ENCODE measurements at places on chromosomes 1 and 21.

DNA sequence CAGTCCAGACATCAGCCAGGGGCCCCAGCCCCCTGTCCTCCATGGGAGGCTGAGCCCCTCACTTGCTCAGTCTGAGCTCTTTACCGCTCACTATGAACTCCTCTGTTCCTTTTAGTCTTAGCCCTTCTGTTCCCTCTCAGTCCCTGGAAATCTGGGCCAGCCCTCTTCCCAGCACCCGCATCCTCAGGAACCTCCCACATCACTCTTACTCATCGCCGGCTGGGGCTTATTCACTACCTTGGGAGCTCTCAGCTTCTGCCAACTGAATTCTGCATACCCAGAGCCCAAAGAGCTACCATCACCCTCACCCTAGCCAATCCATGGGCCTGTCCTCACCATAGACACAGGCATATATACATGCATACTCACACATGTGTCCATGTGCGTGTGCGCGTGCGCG is 11.5 kb downstream of the KNCN start:
- peak; percentile 50 for DNase-seq

- no peak for DNase-seq
Measured at GRCh38 chr1:83617883-83618282, 381.0 kb downstream of the TTLL7 start.

DNA sequence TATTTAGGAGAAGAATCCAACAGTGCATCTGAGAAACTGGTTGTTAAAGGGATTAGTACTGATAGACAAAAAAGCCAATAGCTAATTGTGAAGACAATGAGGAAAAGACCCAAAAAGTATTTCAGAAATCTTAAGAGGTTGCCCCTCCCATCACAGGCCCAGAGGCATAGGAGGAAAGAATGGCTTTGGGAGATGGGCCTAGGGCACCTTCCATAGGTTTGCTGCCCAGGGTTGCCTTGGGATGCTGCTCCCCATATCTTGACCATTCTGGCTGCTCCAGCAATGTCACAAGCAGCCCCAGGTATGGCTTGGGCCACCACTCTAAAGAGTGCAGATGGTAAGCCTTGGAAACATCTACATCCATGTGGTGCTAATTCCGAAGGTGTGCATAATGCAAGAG is 68.7 kb upstream of the CD5L start:
- no peak for DNase-seq

DNA sequence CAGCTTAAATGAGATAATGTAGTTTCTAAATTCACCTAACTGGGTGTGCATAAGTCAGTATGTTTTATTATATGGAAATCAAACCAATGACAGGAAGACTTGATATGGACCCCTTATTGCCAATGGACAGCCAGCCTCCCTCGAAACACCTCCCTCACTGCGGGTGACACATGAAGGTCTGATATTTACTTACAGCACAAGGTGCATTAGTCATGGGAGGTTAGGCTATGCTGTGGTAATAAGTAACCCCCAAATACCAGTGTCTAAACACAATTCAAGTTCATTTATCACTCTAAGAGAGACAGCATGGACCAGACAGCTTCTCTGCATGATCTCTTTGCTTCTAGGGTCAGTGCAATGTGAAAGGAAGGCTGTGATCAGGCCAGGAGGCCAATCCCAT is 126.0 kb upstream of the KCNJ6 start:
- DNase-seq: no peak

- peak; percentile 99 for DNase-seq
Measured at GRCh38 chr1:168178638-168179437, at the start of gene TIPRL. Gene TIPRL, plus strand, starts transcription at chr1:168178962. Its CDS starts 116 bp downstream, at chr1:168179078.

GRCh38 chr1:201566529-201566823 is 27.5 kb downstream of the NAV1 start:
- DNase-seq: no peak

DNA sequence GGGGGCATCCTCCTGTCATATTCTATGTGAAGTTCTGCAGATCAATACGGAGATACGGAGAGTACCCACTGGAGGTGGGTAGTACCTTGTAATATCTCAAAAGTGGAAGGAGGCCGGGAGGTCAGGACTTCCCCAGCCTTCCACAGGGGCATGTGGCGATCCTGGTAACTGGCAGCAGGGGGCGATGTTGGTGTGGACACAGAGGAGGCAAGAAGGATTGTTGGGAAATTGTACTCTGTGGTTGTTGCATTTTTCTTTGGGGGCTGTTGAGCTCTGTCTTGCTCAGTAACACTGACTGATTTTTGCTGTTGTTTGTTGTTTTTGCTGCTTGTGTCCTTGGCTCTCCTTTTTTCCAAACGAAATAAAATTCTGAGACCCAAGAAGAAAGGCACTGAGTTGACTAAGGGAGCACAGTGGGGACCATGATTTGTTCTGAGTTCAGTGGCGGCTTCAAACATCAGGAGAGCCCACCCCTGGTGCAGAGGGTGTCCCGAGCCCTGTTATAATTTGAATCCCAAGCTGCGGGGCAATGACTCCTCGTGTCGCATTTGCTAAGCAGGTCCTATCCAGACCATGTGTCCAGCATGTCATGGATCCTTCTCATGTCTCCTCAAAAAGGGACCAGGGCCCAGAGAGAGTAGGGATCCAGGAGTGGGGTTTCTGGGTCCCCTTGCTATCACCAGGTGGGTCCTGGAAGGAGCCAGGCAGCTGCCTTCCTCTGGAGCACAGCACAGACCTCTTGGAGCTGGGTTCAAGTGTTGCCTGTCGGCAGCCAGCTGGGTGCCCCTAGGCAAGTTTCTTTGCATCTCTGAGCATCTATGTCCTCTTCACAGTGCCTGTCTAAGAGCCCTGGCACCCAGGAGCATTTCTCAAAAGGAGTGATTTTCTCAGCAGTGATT is 22.8 kb downstream of the LHX4 start:
- DNase-seq: peak; percentile 96

DNA sequence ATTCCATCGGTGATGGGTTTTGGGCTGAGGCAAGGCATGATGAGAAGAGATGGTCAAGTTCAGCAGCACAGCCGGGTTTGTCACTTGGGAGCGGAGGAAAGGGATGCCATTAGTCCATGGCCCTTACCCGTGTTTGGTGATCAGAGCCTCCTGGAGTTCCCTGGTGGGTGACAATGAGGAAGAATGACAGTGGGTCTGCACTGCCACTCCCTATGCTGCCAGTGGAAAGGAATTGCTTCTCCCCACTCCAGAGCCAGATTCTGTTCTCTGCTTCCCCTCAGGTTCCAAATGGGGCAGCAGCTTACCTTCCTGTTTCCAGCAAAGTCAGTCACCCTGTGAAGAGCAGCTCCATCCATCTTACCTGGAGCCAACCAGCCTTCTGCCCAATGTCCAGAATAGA is 393.1 kb downstream of the PTPRU start:
- no peak for DNase-seq

- no peak for DNase-seq
Measured at GRCh38 chr1:245317217-245317616, 162.4 kb downstream of the KIF26B start.

Data from suppressor macrophage treated with lipopolysaccharide for 1 hour (primary cell).